HT-29 (cell line): ENCODE measurements at places on chromosomes 4 and X. TPM values are rescaled to one million over a fixed set of nuclear protein-coding genes. Genes with fewer than 3 reads are reported as not detected.

DNA sequence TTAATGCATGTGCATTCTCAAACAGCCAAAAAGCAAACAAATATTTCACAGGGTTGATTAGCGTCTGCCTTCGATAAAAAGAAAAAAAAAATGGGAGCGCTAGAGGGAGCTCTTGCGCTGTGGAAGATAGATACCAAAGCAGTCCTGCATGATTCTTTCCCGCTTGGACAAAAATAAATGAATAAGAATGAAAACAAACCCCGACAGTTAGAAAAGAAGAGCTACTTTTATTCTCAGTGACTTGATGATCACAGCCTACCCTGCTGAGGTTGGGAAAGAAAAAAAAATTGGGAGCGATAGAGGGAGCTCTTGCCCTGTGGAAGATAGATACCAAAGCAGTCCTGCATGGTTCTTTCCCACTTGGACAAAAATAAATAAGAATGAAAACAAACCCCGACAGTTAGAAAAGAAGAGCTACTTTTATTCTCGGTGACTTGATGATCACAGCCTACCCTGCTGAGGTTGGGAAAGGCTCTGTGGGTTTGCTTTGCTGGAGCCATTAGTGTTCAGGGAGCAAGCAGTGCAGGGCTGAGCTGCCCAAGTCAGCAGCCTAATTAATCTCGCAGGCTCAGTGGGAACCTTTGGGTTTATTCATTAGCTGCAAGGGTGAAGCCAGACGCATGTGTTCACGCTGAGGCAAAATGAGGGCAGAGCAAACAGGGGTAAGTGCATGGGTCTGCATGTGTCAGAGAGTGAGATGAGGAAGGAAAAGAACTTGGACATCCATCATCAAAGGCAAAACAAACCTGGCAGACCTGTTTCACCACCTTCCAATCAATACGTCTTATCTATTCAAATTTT, 249.3 kb upstream of the PRKX start:
- DNase-seq = peak; percentile 31

DNA sequence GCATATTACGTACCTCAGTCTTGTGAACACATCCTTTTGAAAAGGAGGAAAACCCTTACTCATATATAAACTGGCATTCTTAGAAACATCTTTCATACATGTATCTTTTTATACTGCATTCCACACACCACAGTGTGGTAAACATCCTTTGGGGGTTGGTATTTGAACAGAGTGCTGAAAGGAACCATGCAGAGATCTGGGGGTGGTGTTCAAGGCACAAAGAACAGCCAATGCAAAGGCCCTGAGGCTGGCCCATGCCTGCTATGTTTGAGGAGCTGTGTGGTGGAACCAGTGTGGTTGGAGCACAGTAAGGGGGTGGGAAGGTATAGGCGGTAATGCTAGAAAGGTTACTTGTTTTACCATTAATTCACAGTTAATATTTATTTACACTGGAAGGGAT, 2.0 kb downstream of the ELK1 start:
- DNase-seq = no peak

TMPRSS11D gene
- total RNA-seq = not detected in 2 replicates

MAOB gene
- total RNA-seq = 1.1 and 1.7 TPM in 2 replicates
